Cortex of kidney (tissue), 1 donor: ENCODE measurements at places on chromosomes 4 and X.

DNA sequence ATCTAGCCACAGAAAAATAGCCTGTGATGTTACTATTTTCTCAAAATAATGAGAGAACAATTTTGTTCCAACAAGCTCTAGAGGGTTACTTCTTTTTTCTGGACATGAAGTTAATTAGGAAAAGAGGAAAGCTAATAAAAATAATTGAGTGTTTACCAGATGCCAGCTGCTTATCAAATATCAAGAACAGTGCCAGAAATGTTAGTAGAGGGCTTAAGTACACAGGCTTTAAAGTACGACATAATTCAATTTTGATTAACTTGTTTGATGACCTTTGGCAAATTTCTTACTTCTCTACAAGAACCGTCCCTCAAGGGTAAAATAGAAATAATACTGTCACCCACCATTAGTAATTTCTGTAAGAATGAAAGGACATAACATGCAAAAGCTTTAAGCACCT, 977.0 kb downstream of the FSTL5 start:
- DNase-seq, result no peak

DNA sequence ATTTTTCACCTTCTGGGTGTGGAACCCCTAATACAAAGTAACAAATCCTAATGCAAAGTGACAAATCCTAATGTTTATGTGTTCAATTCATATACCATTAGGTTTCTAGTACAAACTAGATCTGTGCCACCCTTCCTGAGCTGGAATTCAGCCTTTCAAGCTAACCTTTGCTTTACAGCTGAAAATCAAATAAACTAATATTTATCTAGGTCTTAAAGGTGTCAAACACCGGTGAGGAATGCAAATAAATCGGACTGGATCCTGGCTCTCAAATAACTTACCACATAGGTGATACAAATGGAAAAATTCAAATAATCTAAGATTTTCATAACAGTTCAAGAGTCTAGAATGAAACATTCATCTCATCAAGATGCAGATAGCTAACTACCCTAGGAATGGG, 11.6 kb downstream of the IRF2 start:
- DNase-seq, result no peak

DNA sequence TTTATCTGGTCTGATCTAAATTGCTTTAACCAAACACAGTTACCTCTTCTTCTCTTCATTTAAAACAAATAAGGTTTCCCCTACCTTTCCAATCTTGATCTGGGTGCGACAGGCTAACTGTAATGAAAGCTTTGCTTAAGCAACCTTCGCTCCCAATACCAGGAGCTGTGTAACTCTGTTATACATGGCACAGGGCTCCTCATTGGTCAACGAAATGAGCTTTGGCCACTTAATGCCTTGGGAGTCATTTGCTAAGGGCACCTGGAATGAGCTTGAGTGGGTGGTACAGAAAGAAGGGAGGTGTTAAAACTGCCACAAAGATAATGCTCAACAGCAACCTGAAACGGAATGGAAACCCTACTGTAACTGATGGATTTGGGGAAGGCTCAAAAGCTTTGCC, 140.5 kb downstream of the CHRNA9 start:
- DNase-seq, result no peak

DNA sequence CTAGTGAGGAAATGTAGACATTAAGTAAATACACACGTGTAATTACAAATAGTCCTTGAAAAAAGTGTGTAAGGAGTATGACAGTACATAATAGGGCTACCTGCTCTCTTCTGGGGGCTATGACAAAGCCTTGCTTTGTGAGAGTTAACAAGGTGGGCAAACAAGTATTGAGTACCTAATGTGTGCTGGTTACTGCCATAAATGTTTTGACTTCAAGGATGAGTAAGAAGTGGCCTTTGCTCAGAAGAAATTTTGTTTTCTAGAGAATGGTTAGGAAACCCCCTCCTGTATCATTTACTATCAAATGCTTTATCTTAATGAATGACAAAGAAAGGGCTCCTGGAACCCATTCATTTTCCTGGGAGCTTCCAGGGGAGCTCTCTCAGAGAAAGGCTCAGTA, 167.0 kb upstream of the CASK start:
- no peak for DNase-seq

DNA sequence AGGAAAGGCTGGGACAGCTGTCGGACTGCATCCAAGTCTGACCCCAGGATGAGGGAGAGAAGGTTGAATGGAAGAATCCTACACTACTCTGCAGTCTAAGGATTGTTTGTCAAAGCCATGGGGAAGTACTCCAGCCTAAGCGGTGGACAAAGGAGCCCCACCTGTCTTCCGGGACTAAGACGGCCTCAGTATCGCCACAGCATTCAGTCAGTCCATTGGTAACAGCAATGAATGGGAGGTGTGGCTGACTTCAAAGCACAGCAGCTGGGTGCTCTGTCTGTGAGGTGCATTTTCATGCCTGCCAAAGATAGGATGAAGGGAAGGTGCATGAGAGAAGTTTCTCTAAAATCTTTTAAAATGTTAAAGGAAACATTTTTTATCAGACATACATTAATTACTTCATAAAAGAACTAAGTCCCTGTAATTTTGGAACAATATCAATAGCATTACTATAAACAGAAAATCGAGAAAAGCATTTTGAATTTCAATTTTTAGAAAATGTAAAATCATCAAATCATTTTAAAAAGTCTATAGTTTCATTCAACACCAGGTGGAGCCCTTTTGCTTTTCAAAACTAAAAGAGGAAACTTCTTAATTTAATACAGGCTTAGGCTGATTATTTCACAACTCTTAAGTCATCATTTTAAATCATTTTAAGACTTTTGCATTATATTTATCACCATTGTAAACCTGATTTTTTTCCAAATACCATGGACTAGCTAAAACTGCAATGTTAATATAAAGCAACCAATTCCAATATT, 27.6 kb upstream of the INTU start:
- no peak for DNase-seq

- DNase-seq, result no peak
Observed at GRCh38 chr4:138790706-138791340, 224.8 kb upstream of the NOCT start.

GRCh38 chr4:74583089-74583700, 138.3 kb downstream of the AREG start:
- DNase-seq, result no peak

DNA sequence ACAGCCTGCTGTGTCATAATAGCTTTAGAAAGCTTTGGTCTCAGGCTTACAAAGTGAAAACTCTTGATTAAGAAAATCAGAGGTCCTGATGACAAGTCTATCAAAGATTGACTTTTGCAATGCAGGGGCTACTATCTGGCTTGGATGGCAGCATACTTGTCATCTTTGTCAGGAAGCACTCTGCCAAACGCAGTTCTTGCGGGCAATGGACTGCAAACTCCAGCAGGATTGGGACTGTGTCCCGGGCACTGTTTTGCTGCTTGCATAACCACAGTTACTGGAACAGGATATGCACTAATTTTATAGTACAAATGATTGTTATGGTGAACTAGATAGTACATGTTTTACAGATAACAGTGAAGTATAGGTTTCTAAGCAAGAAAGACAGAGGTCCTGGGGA, 185.6 kb downstream of the IQCM start:
- no peak for DNase-seq

GRCh38 chrX:33333271-33333670, 121.9 kb upstream of the DMD start:
- DNase-seq, result no peak

DNA sequence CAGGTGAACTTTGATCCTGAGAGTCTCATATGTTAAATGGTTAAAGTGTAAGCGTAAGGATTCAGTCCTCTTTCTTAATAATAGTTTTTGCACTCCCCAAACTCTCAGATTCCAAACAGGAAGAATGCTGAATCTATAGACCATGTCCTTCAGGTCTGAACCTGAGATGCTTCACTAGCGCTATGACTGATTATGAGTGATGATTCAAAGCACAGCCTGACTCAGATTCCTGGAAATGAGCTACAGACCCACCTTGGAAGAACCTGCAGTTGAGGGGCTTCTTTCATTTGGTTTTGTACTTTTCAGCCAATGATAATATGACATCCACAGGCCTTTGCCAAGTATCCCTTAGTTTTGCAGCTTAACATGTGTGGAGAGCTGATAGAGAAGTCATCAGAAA, 1.4 kb downstream of the EDNRA start:
- DNase-seq, result no peak

GRCh38 chr4:54230484-54231418, 1.7 kb downstream of the PDGFRA start:
- no peak for DNase-seq
